ENCODE measurements at places on chromosomes 1 and 21.
A peak's percentile ranks its signal among the peaks of the same experiment; 100 is the strongest.

- DNase-seq = no peak
Measured at GRCh38 chr1:238468068-238468467, 577.3 kb upstream of the ZP4 start.

DNA sequence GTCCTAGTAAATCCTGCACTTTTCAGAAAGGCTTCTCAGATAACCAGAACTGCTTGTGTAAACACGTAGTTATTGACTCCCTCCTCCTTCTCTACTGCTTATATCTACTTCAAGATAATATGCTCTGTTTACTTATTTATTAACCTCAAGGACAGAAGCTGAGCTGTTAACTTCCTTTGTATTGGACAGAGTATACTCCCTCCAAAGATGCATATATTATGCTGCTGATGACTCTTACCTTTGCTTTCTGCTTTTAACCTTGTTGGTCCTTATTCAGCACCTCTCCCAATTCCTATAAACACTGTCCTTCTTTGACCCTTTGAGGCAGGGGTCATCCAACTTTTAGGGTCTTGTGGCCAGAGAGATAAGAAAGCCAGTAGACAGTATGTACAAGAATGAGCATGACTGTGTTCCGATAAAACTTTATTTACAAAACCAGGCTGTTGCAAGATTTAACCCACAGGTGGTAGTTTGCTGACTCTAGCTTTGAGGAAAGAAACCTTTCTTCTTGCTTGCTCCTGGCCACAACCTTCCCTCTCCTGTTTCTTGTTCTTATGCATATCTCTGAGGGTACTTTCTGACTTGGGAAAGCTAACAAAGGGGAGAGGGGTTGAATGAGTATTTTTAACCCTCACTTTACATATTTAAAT is 4.9 kb downstream of the TPM3 start:
- no peak for DNase-seq

GRCh38 chr1:2115702-2116341 is 65.6 kb downstream of the PRKCZ start:
- DNase-seq = no peak

DNA sequence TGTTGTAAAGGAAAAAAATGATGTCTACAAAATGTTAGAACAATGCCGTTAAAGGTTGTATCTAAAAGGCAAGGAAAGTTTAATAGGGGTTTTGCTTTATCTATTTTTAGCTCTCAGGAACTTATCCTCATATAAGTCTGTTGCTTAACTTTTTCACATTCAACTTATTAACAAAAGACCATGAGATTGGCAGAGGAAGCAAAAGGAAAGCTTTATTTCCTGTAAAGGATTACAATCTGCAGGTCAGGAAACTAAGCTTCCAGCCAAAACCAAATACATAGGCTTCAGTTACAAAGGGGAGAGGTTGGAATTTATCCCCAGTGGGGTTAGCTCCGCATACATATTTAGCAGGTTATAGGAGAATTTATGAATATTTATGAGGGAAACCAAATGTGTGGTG is 58.7 kb upstream of the KIAA1614 start:
- no peak for DNase-seq

- DNase-seq = no peak
Measured at GRCh38 chr1:209893751-209894150, 44.3 kb upstream of the SYT14 start.

DNA sequence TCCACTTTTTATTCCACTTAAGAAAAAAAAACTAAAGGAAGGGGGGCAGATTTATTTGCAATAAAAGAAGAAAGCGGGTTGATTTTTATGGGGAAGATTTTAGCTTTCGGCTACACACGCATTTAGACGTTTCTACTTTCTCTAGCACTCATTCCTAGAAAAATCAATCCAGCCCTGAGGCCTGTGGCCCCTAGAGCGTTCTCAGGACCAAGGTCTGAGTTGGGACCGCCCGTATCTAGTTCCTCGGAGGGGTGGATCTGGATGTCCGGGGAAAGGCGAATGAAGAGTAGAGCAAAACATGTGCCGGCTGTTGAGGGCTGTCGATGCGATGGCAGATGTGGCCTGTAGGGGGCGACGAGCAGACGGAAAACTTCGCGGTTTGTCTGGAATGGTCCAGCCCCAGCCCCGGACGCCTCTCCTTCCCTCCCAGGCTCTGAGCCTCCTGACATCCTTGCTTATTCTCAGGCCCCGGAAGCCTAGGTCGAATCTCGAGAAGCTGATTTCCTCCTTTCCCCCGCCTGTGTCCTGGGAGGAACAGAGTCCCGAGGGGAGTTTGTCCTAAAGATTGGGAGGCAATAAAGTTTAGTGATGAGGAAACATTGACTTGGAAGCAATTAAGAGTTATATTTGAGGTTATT is 5.2 kb downstream of the FOXD3 start:
- DNase-seq = peak; percentile 48

DNA sequence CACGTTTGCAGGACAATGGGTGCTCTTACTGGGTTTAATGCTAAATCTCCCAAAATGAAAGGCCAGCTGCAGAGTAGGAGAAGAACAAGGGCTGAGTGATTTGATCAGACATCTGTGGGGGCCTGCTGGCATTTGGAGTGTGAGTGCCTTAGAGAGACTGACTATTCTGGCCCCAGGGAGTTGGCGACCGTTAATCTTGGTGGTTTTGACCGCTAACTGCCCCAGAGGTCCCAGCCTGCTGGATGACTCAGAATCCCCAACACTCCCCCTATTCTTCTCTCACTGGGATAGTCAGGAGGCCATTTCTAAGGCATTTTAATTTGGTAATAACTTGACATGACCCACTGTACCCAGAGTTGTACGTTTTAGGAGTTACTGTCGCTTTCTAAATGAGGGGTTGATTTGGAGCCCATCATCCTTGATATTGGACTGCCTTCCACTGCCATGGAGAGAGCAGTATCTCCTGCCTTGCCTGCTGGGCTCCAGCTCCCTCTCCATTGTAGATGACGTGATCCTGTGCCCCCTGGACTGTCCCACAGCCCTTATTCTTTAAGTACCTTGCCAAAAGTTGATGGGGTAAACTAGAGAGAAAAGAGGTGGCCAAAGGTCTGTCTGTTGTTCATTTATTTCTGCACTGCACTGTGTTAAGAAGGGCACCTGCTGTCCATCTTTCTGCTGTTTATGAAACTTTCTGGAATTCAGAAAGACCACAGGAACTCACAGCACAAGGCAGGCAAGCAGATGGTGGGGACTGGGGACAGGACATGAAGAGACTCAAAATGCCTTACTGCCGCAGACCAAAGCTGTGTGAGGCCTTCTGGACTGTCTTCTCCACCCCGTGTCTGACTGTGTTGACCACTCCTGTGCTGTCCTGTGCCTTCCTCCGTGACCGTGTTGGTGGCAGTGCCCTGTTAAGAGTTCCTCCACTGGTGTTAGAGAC is 98.2 kb upstream of the ARTN start:
- no peak for DNase-seq

- no peak for DNase-seq
Measured at GRCh38 chr1:973459-974292, 7.4 kb downstream of the PLEKHN1 start.

DNA sequence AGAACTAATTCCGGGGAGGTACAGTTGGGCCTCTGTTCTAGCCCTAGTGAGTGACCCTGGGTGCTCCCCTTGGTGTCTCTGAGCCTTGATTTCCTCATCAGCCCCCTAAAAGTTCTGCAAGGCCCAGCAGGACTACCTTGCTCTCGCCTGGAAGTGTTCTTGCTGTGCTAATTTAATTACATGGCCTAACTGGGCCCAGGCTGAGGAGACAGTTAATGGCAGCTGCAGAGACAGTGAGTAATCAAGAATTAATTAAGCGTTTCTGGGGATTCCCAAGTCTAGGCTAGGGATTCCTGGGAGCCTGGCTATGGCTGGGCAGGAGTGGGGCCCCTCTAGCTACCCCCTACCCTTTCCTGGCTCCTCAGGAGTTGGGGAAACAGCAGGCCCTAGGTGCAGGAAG is 24.7 kb upstream of the DMBX1 start:
- DNase-seq = no peak

GRCh38 chr1:32151319-32151787 is 28.1 kb upstream of the TXLNA start:
- DNase-seq = no peak

GRCh38 chr1:14939527-14940284 is 213.8 kb upstream of the TMEM51 start:
- no peak for DNase-seq

GRCh38 chr21:43911935-43912487 is 47.0 kb downstream of the AGPAT3 start:
- DNase-seq = no peak

GRCh38 chr1:29156543-29157268 is 25.0 kb downstream of the SRSF4 start:
- DNase-seq = no peak

DNA sequence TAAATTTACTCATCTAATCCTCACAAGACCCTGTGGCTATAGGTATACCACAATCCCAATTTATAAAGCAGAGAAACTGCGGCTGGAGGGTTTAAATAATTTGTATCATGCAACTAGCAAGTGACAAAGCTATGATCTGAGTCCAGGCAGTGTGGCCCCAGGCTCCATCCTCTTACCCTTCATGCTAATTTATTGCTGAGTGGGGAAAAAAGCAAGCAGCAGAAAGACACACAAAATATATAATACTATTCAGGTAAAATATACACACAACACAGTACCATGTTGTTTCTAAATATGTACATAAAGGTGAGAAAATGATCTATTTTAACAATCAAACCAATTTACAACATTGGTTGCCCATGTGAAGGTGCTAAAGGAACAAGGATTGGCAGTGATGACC is 17.3 kb upstream of the LORICRIN start:
- DNase-seq = no peak

DNA sequence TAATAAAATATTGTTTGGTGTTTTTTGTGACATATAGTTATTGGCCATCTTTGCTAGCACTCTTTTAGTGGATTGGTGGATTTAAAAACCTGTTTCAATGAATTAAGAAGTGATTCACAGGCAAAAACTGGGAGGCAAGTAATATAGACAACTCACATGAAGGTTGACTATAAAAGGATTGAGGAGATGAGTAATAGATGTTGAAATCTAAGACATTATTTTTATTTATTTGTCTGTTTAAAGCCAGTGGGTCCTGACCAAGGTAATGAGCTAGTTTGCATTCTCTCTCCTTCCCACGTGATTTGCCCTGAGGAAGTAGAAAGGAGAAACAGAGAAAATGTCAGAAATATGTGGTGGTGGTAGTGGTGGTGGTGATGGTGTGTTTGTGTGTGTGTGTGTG is 351.5 kb upstream of the ZP4 start:
- DNase-seq = no peak

DNA sequence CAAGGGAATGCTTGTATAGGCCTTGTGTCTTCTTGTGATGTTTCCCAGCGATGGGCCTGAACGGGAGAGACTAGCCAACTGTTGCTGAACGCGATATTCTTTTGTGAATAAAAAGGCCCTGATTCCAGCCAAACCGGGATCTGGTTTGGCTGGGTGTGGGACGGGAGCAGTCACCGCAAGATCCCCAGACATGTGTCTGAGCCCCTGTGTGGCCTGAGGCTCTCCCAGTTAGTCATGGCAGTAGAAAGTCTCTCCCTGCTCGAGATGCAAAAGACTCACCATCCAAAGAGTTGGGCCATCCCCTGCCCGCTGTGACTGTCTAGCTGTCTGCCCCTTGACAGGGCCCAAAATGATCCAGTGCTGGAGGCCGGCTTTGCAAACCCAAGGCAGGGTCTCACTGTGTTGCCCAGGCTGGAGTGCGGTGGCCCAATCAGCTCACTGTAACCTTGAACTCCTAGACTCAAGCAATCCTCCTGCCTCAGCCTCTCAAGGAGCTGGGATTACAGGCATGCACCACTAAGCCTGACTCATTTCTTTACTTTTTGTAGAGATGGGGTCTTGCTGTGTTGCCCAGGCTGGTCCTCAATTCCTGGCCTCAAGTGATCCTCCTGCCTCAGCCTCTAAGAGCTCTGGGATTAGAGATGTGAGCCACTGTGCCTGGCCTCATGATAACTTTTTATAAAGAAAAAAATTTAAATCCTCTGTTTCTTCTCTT is 56.4 kb downstream of the KIF26B start:
- DNase-seq = no peak

DNA sequence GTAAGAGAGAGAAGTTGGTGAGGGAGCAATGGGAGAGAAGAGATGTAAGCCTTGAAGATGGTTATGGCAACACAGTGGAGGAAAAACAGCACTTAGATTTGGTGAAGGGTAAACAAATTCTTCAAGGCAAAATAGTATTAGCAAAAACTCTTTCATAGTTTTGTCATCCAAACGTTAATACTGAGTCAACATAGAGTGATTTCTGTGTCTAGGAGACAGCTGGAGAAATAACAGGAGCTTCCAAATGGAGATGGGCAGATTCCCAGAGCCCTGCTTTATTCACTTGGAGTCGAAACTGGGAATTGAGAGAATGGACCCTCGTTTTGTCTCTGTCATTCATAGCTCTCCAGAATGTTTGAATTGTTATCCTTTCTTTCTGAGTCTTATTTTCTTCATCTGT is 68.3 kb downstream of the PLA2G4A start:
- no peak for DNase-seq

DNA sequence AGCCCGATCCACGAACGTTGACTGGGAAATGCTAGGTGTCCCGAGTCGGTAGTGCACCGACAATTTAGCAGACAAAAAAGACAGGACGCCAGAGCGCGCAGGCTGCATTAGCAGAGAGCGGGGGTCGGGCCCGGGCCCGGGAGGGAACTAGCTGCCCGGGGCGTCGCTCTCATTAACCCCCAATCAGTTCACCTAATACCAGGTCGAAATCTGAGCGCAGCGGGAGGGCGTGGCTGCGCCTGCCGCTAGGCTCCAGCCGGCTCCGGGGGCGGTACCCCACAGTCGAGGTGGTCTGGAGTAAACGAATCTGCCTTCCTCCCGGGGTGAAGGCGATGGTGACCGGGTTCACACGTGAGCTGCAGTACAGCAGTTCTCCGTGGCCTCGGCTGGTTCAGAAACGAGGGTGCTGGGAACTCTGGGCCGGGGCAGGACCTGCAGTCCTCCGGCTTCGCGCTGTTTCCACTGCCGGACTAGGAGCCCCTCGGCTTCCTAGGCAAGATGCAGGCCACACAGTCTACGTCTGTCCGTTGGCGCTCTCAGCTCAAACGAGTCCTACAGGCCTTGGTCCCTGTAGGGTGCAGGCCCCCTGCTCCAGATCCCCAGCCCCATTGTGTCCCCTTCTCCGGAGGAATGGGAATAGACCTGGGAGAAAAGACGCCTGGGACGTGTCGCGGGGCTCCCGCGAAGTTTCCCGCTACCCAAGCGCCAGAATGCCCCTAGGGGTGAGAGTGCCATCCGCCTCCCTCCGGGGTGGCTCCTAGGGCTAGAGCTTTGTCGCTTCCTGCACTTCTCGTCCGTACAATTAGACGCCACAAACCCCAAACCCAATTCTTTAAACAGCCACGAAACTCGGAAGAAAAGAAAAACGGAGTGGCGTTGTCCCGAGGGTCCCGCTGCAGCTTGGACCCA is 2.0 kb downstream of the GFI1 start:
- peak; percentile 58 for DNase-seq

DNA sequence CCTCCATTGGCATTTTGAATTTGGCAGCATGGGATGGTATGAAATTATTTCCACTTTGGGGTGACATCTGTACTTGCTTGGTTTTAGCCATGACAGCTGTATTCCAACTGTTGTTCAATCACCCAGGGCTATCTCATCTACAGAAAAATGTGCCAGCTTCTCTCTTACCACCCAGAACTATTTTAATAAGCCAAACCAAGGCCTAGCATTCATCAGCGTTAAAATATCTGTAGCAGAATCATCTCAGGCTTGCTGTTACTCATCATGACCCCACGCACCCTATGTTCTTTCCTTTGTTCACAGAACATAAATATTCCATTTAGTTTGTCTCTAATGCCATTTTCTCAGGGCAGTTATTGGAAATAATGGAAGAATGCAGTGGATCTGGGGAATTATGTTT is 49.8 kb downstream of the GIPC2 start:
- no peak for DNase-seq
